Hypothalamus (tissue), 51 donors: ENCODE measurements at places on chromosomes 7 and 10.
A peak's percentile ranks its signal among the peaks of the same experiment; 100 is the strongest.

- no peak for DNase-seq
These were observed 184.5 kb downstream of the ADAM12 start for GRCh38 chr10:126203746-126204145.

GRCh38 chr10:68957284-68957615, 1.3 kb downstream of the DDX21 start:
- DNase-seq, result no peak

GRCh38 chr10:12602521-12602920, 253.2 kb downstream of the CAMK1D start:
- no peak for DNase-seq

GRCh38 chr10:11014671-11015445, 2.8 kb upstream of the CELF2 start:
- DNase-seq, result no peak

DNA sequence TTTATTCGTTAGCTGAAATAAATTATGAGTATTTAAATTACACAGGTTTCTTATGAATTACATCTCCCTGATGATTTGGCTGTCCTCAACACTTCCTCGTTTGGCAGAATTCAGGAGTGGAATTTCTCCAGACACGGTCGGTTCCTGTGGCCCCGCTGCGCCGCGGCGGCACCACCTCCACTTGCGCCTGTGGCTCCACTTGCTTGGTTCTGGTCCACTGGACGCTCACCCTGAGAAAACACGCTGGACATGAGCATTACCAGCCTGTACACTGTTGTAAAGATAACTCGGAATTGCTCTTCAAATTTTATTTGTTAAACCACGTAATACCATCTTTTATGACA, 85.3 kb downstream of the ZNF33B start:
- no peak for DNase-seq

DNA sequence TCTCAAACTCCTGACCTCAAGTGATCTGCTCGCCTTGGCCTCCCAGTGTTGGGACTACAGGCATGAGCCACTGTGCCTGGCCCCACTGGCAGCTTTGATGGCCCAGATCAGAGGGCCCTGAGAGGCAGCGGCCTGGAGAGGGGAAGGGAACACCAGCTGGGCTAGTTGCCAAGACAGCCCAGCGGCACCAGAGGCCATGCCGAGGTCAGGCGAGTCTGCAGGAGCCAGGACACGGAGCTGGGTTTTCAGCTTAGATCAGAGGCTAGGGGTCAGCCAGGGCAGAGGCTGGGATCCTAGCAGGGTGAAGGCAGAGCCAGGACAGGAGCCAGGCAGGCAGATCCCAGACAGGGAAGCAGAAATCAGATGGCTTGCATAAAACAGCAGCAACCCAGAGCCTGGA, 92.9 kb downstream of the MYL10 start:
- DNase-seq, result no peak

GRCh38 chr10:131085091-131085860, 226.2 kb downstream of the TCERG1L start:
- DNase-seq, result no peak

GRCh38 chr7:35874886-35875285, 74.0 kb downstream of the SEPTIN7 start:
- no peak for DNase-seq

DNA sequence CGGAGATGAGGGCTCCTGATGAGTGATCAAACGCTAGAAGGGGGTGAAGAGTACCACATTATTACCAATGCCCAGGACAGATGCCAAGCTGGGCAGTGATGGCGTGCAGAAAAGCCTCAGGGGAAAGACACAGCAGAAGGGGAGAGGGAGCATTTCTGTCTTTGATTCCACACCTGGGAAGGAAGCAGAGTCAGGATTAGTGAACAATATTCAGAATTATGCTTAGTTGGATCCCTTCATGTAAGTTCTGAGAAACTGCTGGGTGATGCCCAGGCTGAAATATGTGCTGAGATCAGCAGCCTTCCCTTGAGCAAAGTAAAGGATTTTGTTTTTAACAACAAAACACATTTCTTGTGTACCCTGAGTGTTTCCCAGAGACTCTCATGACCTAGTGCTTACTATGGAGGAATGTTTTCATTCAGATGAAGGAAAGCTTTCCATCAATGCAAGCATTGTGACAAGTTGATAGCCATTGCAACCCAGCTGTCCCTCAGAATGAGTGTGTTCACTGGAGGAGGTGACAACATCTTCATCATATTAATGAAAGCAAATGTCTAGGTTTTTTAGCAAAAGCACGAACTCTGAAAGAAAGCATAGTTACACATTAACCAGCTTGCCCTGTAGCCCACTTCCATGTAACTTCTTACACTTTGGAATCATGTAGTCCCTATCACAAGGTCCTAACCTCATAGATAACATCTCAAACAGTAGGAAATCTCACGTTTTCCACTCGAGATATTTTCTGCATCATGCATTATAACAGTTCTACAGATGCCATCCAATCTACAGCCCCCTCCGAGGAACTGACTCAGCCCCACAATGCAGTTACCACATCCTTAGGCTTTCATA, 23.8 kb upstream of the AKR1C1 start:
- no peak for DNase-seq

DNA sequence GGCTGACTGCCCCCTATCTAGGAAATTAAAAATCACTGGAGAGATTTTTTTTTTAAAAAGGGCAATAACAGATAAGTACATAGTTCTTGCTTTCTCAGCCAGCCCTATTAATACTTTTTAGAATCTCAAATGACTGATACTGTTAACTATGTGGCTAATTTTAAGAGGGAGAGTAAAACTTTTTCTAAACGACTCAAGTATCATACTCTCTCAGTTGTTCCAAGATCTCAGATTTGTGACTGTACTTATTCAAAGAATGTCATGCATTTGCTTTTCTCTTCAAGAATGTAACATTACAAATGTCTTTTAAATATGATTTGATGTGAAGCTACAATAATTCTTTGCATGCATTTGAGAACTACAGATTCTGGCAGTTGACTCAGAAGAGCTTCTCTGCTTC, 55.4 kb upstream of the RAB11FIP2 start:
- no peak for DNase-seq

DNA sequence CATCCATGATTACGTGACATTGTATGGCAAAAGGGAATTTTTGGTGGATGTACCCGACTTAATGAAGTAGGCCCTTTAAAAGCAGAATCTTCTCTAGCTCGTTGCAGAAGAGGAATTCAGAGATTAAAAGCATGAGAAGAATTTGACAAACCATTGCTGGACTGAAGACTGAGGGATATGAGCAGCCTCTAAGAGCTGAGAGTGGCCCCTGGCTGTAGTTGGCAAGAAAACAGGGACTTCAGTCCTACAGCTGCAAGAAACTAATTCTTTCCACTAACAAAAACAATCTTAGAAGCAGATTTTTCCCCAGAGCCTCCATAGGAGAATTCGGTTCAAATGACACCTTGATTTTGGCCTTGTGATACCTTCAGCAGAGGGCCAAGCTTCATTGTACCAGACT, 34.1 kb downstream of the MACC1 start:
- no peak for DNase-seq

DNA sequence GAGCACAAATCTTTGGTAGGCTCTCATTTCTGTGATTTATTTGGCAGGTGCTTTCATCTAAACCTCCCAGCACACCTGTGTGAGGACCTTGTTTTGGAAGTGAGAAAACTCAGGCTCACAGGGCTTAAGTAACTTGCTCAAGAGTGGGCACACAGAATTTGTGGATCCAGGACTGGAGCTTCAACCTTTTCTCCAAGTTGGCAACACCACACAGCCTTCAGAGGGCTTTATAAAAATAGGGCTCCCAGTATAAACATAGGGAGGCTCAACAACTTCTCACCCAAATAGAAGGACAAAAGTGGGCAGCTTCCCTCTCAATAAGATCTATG, 182.2 kb upstream of the NEBL start:
- DNase-seq, result no peak

DNA sequence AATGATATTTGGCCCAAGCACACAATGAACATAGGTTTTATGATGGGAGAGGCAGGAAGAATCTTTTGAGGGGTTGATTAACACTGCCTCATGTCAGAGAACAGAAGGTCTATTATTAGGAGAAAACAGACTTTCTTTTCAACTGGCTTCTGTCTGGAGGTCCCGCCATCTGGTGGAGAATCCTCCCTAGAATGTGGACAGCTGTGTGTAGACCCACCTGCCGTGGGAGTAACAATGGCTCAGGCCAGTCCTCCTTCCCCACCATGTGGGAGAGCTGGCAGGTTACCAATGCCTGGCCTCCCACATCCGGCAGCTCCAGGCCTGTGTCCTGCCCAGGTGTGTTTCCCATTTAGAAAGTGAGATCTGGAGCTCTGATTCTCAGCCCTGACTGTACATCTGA, 70.4 kb upstream of the AOAH start:
- no peak for DNase-seq

DNA sequence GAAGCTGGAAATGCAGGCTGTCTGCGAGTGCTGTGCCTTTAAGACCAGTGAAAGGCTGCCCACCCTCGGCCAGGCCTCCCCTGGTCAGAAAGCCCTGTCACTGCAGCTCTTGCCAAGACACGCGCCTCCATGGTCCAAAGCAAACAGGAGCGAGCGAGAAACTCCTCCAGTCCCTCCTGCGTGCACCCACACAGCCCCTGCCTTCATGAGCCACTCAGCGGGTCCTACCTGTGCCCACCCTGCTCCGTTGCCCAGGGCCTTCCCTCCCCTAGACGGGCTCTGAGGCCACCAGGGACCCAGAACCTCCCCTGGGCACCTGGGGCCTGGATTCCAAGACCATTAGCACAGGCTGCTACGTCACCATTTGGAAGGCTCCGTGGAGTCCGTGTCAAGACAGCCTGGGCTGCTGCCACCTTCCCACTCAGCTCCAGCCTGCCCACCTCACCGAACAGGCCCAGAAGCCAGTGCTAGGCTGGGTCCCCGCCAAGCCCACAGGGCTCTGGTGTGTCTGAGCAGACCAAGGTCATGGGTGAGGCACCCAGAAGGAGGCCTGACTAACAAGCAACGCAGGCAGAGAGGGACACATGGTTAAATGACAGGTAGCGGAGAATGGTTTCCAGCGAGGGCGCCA, 144.5 kb downstream of the NEURL1 start:
- peak; percentile 62 for DNase-seq

GRCh38 chr7:130213828-130214227, 6.2 kb downstream of the SSMEM1 start:
- DNase-seq, result no peak

- no peak for DNase-seq
These were observed 11.4 kb downstream of the ATG9B start for GRCh38 chr7:151012911-151013347.

- DNase-seq, result no peak
These were observed 240.3 kb upstream of the KAT6B start for GRCh38 chr10:74586088-74586585.

- DNase-seq, result no peak
These were observed 51.2 kb downstream of the MICU1 start for GRCh38 chr10:72574636-72575035.

DNA sequence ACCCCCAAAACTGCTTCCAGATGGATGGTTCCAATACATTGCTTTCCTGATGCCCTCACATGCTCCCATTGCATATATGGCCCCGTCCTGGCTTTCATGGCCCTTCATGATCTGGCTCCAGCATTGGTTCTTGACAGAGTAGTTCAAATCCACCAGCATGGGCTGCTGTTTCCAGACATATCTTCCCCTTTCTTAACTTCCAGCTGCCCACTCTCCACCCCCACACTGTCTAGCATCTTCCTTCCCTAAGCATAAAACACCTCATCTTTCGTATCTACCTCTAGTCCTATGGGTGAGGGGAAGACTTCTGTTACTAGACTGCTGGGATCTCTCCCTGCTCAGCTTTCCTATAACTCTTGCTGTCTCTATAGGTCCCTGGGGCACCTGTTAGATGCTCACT, 13.2 kb upstream of the GOLGA7B start:
- no peak for DNase-seq

DNA sequence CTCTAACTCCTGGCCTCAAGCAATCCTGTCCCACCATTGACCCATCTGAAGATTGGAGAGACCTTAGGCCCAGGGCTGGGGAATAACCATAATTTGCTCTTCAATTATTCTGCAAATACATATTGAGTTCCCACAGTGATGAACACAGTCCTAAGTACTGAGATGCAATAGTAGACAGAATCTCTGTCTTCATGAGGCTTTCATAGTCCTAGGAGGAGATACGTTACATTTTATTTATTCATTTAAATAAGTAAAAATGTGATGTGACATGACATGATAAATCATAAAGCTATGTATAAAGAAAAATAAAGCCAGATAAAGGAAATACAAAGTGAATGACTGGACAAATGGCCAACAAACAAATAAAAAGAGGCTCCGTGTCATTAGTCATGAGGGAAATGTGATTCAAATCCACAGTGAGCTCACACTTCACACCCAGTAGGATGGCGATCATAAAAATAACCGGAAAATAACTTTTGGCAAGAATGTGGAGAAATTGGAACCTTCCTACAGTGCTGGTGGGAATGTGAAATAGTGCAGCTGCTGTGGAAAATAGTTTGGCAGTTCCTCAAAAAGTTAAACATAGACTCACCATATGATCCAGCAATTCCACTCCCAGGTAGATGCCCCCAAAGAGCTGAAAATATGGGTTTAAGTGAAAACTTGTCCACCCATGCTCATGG, 52.1 kb upstream of the JCAD start:
- DNase-seq, result no peak

- DNase-seq, result no peak
These were observed 69.1 kb downstream of the TFPI2 start for GRCh38 chr7:93821463-93821862.
